Mesangial cell (primary cell): ENCODE measurements at places on chromosomes 2 and 18. TPM values are rescaled to one million over a fixed set of nuclear protein-coding genes. Genes with fewer than 3 reads are reported as not detected.

FSHR gene
- not detected in 2 replicates for total RNA-seq

AP1S3 gene
- 17.8 and 26.5 TPM in 2 replicates for total RNA-seq

RAPH1 gene
- 6.7 and 8.8 TPM in 2 replicates for total RNA-seq

FAM110C gene
- total RNA-seq, result 0.33 and 2.9 TPM in 2 replicates

WDR54 gene
- 46.8 and 49.0 TPM in 2 replicates for total RNA-seq

GPR35 gene
- total RNA-seq, result 0.25 and 0.33 TPM in 2 replicates

IL1R1 gene
- 10.3 and 36.4 TPM in 2 replicates for total RNA-seq

MAPK4 gene
- under 0.01 and 0.63 TPM in 2 replicates for total RNA-seq

ZAP70 gene
- total RNA-seq, result 0.25 TPM in 1 of 2 replicates, not detected in the other

AKAIN1 gene
- not detected in 2 replicates for total RNA-seq

PTPRN gene
- 0.49 and 0.63 TPM in 2 replicates for total RNA-seq

MATN3 gene
- 7.4 and 9.9 TPM in 2 replicates for total RNA-seq

PJVK gene
- total RNA-seq, result 0.16 and 21.9 TPM in 2 replicates

MROH2A gene
- not detected in 2 replicates for total RNA-seq

FAP gene
- total RNA-seq, result 7.3 and 25.0 TPM in 2 replicates

SUCLG1 gene
- 39.4 and 46.6 TPM in 2 replicates for total RNA-seq

NCL gene
- 50.1 and 106 TPM in 2 replicates for total RNA-seq

SCN7A gene
- 0.51 TPM in 1 of 2 replicates, not detected in the other for total RNA-seq

PTPN18 gene
- 26.7 and 30.7 TPM in 2 replicates for total RNA-seq

ACADL gene
- total RNA-seq, result 0.51 TPM in 1 of 2 replicates, not detected in the other

FAM228A gene
- 0.51 TPM in 1 of 2 replicates, not detected in the other for total RNA-seq

MYO5B gene
- total RNA-seq, result 12.2 and 24.6 TPM in 2 replicates

AGXT gene
- total RNA-seq, result not detected in 2 replicates

ALS2 gene
- total RNA-seq, result 15.3 and 16.2 TPM in 2 replicates

SERPINB8 gene
- 5.1 and 7.8 TPM in 2 replicates for total RNA-seq

CHRND gene
- total RNA-seq, result not detected in 2 replicates

NDC80 gene
- total RNA-seq, result 1.0 and 33.2 TPM in 2 replicates

ACYP2 gene
- total RNA-seq, result 4.2 and 17.5 TPM in 2 replicates

NFATC1 gene
- 2.0 and 3.2 TPM in 2 replicates for total RNA-seq

ANTXR1 gene
- 23.1 and 40.9 TPM in 2 replicates for total RNA-seq

GNLY gene
- not detected in 2 replicates for total RNA-seq

DSC1 gene
- not detected in 2 replicates for total RNA-seq
